ENCODE measurements at places on chromosomes 12 and 14.
A peak's percentile ranks its signal among the peaks of the same experiment; 100 is the strongest.

DNA sequence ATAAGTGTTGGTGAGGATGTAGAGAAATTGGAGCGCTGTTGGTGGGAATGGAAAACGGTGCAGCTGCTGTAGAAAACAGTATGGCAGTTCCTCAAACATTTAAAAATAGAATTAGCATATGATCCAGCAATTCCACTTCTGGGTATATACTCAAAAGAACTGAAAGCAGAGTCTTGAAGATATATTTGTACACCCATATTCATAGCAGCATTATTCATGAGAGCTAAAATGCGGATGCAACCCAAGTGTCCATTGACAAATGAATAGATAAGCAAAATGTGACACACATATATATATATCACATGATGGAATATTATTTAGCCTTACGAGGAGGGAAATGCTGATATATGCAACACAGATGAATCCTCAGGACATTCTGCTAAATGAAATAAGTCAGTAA is 84.7 kb upstream of the CEP83 start:
- no peak for DNase-seq

DNA sequence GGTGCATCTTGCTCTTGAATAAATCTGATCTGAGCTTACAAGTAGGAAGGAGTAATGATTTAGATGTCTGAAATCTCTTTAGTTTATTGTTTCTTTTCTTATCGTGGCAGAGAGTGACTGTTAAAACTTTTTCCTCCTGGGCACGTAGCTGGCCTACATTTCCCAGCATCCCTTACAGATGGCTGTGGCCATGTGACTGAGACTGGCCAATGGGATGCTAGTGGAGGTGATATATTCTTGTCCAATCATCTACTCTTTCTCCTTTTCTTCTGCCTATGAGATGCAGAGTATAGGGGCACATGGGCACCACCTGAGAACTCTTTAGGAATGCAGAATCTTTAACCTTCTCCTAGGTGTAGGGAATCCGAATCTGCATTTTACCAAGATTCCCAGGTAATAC is 237.3 kb downstream of the RGS6 start:
- DNase-seq: no peak

DNA sequence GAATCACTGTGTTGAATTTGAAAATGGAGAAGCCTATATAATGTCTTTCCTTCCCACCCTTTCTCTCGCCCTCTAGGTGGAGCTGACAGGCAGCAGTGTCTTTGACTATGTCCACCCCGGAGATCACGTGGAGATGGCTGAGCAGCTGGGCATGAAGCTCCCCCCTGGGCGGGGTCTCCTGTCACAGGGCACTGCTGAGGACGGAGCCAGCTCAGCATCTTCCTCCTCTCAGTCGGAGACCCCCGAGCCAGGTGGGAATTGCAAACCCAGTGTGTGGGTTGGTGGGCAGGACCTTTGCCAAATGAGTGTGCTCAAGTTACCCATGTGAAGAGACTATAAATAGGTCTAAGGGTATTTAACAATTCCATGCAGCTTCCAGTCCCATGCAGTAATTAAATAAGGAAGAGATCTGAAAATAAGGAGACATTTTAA is 274.7 kb downstream of the EGLN3 start:
- peak; percentile 77 for DNase-seq

GRCh38 chr12:62625228-62625627 is 158.6 kb downstream of the MON2 start:
- no peak for DNase-seq

DNA sequence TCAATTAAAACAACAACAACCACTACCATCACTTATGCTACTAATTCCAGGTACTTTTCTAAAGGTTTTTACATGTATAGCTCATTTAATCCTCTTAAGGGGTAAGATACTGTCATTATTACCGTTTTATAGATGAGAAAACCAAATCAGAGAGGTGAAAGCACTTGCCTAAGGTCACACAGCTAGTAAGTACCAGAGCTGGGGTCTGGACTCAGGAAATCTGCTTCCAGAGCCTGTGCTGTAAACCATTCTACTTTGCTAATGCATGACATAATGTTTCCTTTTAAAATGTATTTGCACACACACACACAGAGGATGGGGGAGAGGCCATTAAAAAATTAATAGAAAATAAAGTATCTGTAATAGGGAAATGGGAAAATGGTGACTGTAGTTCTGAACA is 113.4 kb downstream of the PTPN11 start:
- no peak for DNase-seq

- no peak for DNase-seq
These were observed 4.6 kb downstream of the METTL3 start for GRCh38 chr14:21506557-21506956.

DNA sequence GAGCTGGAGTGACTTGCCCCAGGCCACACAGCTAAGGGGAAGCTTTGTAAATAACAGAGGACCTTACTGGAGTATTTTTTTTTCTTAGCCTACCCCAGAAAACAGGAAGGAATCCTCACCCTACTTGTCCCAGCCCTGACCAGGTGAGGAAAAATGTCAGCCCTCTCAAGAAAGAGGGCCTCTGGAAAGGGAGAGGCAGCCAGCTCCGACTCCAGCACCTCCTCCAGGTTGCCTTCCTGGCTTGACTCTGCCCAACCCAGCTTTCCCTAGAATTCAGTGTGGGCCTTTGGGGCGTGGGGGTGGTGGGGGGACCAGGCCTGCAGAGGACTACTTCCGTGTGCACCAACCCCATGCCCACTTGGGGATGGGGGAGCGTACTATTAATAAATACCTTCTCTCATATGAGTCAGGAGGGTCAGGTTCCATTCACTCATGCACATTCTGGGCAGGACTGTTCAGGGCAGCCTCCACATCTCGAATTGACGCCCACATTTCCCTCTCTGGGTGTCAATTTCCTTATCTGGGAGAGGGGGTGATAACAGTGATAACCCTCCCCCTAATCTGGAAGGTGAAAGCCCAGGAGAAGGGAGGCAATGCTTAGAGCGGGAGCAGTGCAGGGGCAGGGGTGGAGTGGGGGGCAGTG is 5.2 kb downstream of the RHOF start:
- no peak for DNase-seq

GRCh38 chr12:124438437-124439056 is 128.9 kb downstream of the NCOR2 start:
- no peak for DNase-seq

DNA sequence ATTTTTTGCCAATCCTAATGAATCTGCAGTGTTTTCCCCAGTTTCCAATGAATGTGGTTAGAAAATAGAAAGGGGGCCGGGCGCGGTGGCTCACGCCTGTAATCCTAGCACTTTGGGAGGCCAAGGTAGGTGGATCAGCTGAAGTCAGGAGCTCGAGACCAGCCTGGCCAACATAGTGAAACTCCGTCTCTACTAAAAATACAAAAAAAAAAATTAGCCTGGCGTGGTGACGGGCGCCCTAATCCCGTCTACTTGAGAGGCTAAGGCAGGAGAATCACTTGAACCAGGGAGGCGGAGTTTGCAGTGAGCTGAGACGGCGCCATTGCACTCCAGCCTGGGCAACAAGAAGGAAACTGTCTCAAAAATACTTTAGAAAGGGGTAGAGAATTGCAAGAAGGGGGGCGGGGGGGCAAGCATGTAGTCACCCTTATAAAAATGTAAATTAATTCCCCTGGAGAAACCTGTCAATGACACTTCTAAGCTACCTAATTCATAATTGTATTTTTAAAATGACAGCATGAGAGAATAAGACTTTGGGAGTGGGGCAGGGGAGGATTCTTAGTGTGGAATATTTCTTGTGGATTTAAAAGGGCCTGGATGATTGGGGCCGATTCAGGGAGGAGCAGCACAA is 1.7 kb downstream of the KLHDC2 start:
- no peak for DNase-seq

DNA sequence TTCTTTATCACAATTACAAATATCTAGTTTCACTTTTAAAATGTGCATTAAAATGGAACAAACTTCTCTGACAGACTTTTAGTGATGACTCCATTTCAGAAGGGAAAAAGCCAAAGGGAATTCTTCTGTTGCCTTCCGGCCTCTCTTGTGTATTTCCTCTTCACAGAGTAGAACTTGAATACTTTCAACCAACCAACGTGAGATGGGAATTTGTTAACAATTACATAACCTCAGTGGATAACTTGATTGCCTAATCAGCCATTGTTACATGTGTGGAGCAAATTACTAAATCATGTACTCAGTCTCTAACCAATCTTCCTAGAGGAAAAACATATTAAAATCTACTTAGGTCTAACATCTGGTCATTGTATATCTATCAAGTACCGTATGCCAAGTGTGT is 291.1 kb downstream of the SYT1 start:
- DNase-seq: no peak

DNA sequence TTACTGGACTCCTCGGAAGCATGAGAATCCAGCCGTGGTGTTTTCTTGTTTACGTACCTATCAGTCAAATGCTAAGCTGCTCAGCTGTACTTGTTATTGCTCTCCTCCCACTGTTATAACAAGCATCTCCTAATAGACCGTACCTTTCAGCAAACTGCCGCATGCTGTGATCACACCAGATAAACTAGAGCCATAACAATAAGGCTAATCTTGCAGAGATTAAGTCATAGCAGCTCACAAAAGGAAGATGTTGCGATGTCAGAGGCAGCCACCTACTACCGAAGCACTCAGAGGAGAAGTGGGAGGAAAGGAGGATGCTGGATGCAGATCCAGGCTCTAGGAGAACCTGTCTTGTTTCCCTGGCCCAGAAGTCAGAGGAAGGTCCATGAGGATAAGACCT is 196.0 kb downstream of the GALC start:
- DNase-seq: no peak

DNA sequence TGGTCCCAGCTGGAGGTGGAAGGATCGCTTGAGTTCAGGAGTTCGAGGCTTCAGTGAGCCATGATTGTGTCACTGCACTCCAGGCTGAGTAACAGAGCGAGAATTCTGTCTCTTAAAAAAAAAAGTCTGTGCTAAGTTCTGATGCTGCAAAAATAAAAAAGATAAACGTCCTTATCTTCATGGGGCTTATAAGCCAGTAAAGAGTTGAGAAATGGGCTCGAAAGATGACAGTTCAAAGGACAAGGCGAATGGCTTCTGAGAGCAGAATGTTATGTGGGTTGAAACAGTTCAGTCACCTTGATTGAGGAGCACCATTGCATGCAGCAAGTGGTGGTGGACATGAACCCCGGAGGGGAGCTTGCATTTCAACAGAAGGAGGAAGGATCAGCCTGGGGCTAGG is 4.7 kb downstream of the TSPAN9 start:
- DNase-seq: no peak

DNA sequence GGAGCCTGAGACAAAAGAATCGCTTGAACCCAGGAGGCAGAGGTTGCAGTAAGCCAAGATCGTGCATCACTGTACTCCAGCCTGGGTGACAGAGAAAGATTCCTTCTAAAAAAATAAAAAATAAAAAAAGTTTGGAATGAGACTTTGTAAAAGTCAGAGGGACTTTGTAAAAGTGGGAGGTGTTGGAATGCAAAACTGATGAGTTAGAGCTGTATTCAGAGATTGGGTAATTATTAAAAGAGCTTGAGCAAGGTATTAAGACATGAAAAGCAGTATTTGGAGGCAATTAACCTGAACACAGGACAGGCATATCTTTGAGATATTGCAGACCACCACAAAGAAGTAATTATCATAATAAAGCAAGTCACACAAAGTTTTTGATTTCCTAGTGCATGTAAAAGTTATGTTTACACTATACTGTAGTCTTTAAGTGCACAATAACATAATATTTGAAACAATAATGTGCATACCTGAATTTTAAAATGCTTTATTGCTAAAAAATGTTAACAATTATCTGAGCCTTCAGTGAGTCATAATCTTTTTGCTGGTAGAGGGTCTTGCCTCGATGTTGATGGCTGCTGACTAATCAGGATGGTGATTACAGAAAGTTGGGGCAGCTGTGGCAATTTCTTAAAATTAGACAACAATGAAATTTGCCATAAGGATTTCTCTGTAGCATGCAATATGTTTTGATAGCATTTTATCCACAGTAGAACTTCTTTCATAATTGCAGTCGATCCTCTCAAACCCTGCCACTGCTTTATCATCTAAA is 33.1 kb downstream of the PHLDA1 start:
- DNase-seq: no peak

DNA sequence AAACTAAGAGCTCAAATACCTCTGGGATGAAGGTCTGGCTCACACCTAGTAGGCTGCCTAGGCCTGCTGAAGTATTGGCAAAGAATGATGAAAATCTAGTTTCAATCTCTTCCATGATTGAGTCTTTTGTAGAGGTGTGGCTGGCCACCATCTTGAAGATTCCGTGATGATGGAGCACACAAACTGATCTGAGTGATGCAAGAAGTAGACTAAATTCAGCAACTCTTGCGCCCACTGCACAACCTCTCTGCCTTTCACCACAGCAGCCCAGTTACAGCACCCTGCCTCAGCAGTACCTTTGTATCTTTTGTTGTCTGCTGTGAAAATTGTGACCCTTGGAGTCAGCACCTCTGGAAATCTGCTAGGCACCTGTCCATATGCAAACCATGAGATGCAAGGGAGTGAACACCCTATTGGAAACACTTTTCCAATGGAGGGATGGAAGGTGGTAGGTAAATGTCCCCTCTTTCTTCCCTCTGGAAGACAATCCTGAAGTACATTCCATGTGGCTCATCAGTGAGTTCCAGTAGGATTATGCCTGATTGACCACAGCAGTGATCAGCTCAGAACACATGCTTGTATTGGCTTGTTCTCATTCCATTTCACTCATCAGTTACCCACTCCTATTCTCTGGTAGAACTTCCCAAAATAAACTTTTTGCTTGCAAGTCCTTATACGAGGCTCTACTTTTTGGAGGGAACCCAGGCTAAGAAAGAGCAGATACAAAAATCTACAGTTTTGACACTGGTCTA is 58.6 kb downstream of the BTBD7 start:
- DNase-seq: no peak

- DNase-seq: no peak
These were observed 162.1 kb downstream of the ADCK1 start for GRCh38 chr14:77961847-77962580.

DNA sequence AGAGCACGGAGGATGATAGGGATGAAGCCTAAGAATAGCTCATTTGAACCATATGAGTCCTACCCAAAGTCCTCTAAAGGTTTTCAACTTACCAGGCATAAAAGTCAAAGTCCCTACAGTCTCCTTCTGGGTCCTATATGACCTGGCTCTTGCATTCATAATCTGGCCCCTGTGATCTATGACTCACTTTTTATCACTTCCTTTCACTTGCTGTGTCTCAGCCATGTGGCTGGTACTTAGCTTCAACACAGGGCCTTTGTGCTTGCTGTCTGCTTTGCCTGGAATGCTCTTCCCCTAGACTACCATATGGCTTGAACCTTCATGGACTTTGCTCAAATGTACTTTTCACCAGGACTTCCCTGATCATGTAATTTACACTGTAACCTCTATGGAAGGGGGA is 137.6 kb upstream of the TMTC1 start:
- no peak for DNase-seq

DNA sequence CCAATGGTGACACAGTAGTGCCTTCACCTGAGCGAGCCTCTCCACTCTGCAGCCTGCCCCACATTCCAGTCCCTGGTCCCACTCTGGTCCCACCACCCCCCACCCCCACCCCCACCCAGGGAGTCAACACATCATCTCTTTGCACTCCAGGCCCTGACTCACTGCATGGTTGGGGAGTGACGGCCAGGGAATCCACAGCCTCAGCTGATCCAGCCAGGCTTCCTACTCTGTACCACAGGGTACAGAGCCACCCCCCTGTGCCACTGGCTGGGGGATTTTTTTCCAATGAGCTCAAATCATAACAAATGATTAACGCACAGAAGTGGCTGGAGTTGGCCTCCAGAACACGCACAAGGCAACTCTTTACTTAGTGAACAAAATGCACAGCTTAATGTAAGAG is 233.7 kb downstream of the NTF3 start:
- no peak for DNase-seq

- DNase-seq: no peak
These were observed 18.8 kb upstream of the RCOR1 start for GRCh38 chr14:102573591-102574046.

All from pons (tissue), 1 donor.